ENCODE measurements at places on chromosomes 12 and 14. TPM values are rescaled to one million over a fixed set of nuclear protein-coding genes. Genes with fewer than 3 reads are reported as not detected.

- DNase-seq: no peak
Measured at GRCh38 chr12:93626160-93626559, 51.0 kb upstream of the CRADD start.

GRCh38 chr14:52391881-52392615, 77.9 kb downstream of the PTGER2 start:
- DNase-seq: no peak

DNA sequence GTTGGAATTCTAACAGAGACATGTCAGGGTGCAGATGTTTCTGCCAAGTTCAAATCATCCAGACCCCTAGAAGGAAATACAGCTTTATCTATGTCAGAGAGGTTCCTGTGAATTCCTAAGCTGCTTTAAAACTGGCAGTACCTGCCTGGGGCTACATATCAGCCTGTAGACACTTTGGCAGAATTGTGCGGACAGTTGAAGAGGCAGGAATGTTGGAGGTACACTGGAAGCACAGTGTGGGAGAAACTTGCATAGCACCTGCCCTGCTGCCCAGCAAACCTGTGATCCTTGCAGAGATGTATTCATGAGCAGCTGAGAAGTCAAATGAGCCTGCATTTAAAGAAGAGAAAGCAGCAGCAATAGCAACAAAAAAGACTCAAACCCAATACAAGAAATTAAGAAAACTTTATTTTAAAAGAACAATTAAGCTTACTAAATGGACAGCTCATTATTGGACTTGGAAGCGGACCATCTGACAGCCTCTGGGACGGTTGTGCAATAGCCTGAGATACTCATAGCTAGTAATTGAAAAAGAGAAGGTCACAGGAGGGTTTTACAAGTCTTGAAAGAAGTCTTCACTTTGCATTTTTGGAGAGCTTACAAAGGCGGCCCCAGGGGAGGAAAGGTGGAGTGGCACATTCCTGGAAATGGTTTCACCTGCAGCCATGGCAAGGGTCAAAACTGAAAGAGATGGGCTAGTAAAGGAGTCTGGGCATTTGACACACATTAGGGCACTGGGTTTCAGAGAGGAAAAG, 280.9 kb upstream of the FLRT2 start:
- DNase-seq: no peak

DNA sequence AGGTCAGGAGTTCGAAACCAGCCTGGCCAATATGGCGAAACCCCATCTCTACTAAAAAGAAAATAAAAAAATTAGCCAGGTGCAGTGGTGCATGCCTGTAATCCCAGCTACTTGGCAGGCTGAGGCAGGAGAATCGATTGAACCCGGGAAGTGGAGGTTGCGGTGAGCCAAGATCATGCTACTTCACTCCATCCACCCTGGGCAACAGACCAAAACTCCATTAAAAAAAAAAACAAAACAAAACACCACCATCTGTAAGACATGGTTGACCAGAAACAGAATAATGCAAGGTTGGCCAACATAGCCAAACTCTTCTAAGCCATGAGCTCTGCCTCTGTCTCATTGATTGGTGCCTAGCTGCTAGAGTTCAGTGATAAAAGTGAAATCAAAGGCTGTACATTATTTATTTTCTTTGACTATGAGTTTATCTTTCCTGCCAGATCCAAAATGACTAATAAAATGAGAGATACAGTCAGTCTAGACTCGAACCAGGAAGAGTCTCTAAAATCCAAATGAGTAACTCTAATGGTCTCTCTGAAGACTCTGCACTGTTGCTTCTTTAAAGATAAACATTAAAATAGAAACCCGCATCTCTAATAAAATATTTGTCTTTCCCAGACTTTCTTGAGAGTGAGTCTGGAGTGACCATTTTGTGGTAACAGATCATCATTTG, 404.7 kb downstream of the DAD1 start:
- no peak for DNase-seq

DNA sequence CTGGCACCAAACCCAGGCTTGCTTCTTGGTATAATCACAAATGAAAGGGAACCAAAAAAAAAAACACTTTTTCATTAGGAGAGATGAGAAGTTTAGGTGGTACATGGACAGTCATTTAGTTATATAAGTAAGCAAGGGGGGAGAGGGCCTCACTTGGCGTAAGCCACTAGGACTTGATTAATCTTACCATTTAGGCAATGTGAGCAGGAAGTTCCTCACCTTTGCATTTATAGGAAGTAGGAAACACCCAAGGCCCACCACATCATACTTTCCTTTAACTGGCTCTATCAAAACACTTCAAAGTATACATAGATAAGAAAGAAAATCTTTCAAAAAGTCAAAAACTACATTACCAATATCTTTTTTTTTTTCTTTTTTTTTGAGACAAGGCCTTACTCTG, 6.7 kb upstream of the RPS6KA5 start:
- no peak for DNase-seq

CD27 gene
- 1.2 TPM for polyA plus RNA-seq

TMEM229B gene
- 2.6 TPM for polyA plus RNA-seq

MIP gene
- polyA plus RNA-seq: 0.17 TPM
